CD8-positive, alpha-beta T cell (primary cell): ENCODE measurements at places on chromosomes 11 and 22. TPM values are rescaled to one million over a fixed set of nuclear protein-coding genes. Genes with fewer than 3 reads are reported as not detected.

Gene ART5
- not detected for total RNA-seq

Gene TRIM5
- total RNA-seq, result 3.8 TPM

Gene SEPTIN3
- 0.11 TPM for total RNA-seq

Gene CREB3L1
- total RNA-seq, result not detected

Gene C1QTNF4
- total RNA-seq, result 0.46 TPM

Gene C11orf65
- not detected for total RNA-seq

Gene C22orf42
- total RNA-seq, result not detected

Gene TMEM191B
- total RNA-seq, result 1.8 TPM

Gene OR5A1
- total RNA-seq, result not detected

Gene TUBA8
- 1.3 TPM for total RNA-seq

Gene KIF18A
- 1.5 TPM for total RNA-seq

Gene MRGPRX4
- total RNA-seq, result not detected

Gene IL17REL
- total RNA-seq, result not detected

Gene SULT4A1
- total RNA-seq, result not detected

Gene GRM5
- total RNA-seq, result not detected

Gene MUC15
- not detected for total RNA-seq

Gene OR52N4
- total RNA-seq, result 0.78 TPM

Gene TTC36
- total RNA-seq, result not detected

Gene OR52E1
- total RNA-seq, result not detected

Gene MFRP
- not detected for total RNA-seq

Gene MTCH2
- 16.4 TPM for total RNA-seq
